ENCODE measurements at places on chromosomes 13 and 19. TPM values are rescaled to one million over a fixed set of nuclear protein-coding genes. Genes with fewer than 3 reads are reported as not detected.

- no peak for DNase-seq
Observed at GRCh38 chr19:7067716-7068115, 1.8 kb upstream of the ZNF557 start.

DNA sequence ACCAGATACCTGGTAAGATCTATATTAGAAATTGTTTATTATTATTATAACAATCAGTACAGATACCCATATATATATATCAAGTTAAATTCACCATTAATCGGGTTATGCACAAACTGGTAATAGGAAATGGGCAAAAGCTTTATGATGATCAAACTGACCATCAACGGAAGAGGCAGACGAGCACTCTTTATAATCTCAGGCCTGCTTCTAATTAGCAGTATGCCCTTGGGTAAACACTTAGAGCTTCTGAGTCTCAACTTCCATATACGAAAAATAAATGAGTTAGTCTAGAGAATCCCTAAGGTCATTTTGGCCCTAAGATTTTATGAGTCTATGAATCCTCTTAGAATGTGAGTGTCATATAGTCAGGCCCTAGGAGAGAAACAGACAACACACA, 710.9 kb downstream of the PCDH9 start:
- DNase-seq = no peak

DNA sequence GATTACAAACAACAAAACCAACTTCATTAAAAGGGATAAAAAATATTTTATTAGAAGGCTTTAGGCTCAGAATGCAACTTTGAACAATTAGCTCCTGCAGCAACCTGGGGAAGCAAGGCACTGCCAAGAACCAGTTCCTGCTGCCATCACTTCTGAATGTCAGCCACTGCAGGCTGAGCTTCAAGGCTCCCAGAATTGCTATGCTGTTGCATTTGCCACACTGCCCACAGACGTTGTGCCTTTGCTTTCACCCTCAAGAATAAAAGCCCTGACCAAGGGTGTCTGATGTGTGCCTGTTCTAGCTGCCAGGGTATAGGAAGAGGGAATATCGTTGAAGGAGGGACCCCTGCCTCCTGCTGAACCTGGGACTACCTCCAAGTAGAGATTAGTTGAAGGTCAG, 238.4 kb downstream of the ITGBL1 start:
- peak; percentile 4 for DNase-seq

The IRGC gene
- not detected for total RNA-seq

The LRP3 gene
- total RNA-seq = 68.8 TPM

The PTGIR gene
- not detected for total RNA-seq
